HT1080 (cell line): ENCODE measurements at places on chromosomes 12 and 14. TPM values are rescaled to one million over a fixed set of nuclear protein-coding genes. Genes with fewer than 3 reads are reported as not detected.
A peak's percentile ranks its signal among the peaks of the same experiment; 100 is the strongest.

The C12orf50 gene
- total RNA-seq = not detected in 2 replicates

DNA sequence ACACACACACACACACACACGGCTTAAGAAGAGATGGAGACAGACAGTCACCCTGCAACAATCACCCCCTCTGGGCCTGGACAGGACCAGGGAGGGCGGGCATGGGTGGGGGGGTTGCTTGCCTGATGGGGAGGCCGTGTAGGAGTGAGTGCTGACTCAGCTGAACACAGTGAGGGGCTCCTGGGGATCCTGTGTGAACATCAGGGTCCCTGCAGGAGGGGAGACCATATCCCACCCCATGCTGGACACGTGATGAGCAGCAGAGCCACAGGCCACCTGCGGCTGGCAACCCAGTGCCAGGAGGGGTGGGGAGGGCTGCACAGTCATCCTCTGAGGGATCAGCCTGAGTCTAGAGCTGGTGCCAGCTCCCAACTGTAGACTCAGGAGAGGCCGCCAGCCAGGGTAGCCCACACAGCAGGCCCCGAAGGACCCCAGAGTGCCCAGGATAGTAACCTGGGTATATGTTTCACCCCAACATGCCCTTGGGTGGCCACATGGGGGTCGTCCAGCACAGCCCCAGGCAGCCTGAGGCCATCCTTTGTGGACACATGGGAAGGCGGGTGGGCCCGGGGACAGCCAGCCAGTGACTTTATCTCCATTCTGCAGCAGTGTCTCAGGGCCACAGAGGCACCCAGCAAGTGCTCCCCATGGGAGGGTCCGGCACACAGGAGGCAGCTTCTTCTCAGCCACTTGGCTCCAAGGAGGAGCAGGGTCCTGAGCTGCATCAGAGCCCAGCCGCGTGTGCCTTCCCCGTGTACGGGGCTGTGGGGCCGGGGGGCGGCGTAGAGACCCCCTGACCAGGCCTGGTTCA is 73.7 kb upstream of the SFSWAP start:
- no peak for DNase-seq

The DHRS2 gene
- total RNA-seq = 5,417 and 5,493 TPM in 2 replicates

DNA sequence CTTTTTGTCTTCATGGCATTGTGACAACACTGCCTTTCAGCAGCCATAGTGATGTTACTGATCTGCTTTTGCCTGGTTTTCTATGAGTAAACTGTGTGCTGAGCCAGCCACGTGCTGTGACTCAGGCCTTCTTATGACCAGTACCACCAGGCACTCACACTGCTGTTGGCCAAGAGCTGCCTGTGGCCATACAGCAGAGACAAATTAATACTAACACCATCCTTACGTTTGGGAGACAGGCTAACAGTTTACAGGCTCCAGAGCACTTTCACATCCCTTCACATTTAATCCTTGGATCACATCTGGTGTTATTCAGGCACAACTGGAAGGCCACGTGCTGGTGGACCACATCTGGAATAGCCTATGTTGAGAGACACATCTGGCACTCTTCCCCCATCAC is 377.9 kb downstream of the CCDC91 start:
- DNase-seq = peak; percentile 78

The SLC35E3 gene
- 5.9 and 6.1 TPM in 2 replicates for total RNA-seq

- no peak for DNase-seq
These were observed 4.2 kb upstream of the UNC119B start for GRCh38 chr12:120706029-120706428.

DNA sequence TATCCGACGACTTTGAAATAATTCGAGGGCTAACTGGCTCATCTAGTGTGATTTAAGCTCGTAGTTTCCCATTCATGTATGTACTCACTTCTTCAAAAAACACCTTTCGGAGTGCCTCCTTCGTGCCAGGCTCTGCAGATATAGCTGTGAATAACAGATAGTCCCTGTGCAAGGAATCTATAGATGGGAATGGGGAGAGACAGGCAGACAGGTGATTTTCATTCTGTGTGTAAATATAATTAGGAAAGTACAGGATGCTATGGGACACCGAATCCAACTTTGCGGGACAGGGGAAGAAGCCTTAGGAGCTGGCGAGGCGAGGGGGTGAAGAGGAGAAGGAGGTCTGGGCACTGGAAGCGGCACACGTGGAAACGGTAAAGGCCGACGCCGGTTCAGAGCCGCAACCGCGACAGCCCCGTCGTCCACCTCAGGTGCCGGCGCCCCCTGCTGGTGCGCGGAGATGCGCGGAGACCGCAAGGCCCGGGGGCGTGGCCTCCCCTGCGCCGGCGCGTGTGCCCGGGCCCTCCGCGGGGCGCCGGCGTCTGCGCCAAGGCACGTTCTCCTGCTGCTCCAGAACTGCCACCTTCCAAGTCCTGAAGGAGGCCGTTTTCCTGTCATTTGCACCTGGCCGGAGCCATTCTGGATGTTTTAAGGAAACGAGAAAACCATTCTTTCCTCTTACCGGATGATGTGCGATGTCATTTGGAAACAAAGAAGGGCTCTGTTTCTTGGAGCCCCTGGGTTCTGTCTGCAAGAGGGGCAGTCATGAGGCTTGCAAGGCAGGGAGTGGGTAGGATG is 18.0 kb upstream of the CACNA1C start:
- peak; percentile 68 for DNase-seq

The BIN2 gene
- total RNA-seq = 0.06 TPM in 1 of 2 replicates, not detected in the other

- no peak for DNase-seq
These were observed 23.3 kb downstream of the ZFC3H1 start for GRCh38 chr12:71640316-71640715.

- DNase-seq = no peak
These were observed 1143.6 kb downstream of the FLRT2 start for GRCh38 chr14:86673523-86673969.

GRCh38 chr12:65814038-65814437 is 10.2 kb upstream of the HMGA2 start:
- no peak for DNase-seq

DNA sequence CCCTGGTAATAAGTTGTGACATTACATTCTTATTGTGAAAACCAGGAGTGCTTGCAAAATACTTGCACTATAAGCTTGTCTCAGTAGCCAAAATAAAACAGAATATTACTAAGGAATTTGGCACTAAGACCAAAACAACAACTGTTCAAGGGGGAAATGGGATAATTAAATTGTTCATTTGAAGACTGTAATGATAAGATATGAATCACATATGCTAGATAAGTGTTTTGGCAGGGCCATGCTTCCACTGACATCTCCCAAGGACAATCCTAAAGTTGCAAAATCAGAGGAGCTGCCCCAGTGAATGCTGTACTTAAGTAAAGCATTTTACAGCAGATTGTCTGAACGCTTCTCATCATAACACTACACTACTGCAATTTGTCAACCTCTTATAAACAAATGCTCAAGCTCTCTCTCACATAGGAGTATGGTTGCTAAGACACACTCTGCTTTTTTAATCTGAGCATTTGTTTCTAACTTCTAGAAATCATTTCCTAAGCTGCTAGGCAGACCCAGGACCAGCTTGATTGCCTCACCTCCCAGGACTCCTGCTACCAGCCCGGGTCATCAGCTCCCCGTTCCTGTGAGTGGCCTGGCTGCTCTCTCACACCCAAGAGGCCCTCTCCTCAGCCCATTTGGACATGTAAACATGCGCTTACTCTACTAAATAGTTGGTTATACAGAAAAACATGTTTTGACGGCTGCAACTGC is 191.5 kb downstream of the PAX9 start:
- DNase-seq = no peak

The CLEC7A gene
- total RNA-seq = not detected in 2 replicates

DNA sequence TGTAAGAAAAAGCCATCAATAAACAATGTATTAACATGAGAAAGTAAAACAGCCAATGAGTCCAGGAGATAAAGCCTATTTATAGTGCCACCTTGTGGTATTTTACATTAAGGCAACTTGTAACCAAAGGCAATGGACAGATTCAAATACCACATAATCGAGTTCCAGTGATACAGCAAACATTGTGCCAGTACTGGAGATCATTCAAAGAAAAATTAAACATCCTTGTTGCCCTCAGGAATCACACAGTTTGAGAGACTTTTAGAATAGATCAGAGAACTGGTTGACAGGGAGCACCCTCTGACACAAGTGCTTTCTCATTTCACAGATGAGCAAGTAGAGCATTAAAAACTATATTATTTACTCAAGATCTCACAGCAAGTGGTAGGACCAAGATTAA is 98.1 kb downstream of the DDHD1 start:
- peak; percentile 55 for DNase-seq

GRCh38 chr12:110007881-110008280 is 8.7 kb downstream of the ANKRD13A start:
- no peak for DNase-seq
